RPMI7951 (cell line): ENCODE measurements at places on chromosomes 16 and 17.

DNA sequence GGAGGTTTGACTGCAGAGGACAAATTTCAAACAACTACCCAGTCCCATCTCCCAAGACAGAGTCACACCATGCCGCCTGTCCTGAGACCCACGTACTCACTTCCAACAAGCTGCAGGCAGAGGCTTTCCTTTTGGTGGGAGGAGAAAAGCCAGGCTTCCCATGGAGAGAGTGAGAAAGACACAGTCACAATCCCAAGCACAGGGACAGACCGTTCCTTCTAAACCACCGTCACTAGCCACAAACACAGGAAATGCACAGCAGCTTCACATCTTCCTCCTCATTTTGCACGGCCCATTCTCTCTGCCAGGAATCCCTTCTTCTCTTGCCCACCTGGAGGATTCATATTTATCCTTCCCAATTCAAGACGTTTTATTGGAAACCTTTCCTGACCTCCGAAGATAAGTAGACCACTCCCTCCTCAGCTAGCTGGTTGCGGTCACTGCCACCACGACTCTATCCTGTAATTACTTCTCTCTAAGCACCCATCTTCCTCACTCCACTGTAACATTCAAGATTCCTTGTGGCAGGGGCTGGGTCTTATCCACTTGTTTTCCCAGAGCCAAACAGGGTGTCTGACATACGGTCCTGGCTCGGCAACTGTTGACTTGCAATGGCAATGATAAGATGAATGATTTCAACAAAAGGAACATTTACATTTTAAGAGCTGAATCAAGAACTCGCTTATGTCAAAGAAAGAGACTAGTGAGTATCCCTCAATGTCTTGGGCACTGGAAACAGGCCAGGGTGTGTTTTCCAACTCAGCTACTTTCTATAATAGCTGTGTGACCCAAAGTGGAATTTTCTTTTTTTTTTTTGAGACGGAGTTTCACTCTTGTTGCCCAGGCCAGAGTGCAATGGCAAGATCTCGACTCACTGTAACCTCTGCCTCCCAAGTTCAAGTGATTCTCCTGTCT is 87.6 kb downstream of the XYLT1 start:
- DNase-seq = no peak

DNA sequence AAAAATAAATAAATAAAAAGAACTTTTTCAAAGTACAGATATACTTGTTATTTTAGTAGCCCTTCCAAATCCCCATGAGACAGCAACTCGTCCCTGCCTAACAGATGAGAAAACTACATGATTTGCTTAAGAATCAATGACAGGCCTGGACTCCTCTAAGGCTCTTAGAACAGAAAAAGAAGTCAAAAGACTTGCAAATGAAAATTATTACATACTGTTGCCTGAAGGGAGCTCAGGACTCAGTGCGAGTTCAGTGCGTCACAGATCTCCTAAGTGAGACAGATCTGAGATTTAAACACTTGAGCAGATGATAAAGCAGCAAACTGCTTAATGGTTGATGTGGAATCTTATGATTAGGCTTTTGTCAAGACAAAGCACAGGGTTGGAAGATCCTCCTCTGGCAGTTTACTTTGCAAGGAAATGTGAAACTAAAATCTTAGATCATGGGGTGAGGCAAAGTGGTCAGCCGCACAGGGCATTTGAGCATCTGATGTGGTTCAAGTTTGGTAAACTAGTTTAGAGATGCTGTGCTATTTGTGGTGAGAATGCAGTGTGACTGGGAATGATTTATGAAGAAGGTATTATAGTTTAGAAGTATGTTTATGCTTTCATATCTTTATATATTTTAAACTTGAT is 138.1 kb downstream of the TRIM37 start:
- peak; percentile 15 for DNase-seq

DNA sequence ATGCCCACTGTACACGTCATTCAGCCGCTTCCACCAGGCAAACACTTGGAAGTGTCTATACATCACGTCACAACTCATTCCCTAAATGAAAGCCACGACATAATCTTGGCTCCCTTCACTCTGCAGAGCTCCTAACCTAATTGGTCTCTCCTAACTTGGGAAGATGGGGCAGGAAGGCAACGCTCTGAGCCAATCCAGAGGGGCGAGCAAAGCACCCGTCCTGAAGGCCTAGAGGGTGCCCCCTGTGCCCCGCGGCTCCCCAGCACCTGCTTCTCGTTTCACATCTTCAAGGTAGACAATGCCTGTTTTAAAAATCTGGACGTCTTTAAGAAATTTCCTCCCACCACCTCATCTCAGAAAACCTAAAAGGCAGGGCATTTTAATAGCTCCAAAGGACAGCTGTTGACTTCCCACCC is 1.0 kb downstream of the CSNK2A2 start:
- DNase-seq = peak; percentile 21

GRCh38 chr17:9292561-9292941 is 271.2 kb downstream of the NTN1 start:
- no peak for DNase-seq

DNA sequence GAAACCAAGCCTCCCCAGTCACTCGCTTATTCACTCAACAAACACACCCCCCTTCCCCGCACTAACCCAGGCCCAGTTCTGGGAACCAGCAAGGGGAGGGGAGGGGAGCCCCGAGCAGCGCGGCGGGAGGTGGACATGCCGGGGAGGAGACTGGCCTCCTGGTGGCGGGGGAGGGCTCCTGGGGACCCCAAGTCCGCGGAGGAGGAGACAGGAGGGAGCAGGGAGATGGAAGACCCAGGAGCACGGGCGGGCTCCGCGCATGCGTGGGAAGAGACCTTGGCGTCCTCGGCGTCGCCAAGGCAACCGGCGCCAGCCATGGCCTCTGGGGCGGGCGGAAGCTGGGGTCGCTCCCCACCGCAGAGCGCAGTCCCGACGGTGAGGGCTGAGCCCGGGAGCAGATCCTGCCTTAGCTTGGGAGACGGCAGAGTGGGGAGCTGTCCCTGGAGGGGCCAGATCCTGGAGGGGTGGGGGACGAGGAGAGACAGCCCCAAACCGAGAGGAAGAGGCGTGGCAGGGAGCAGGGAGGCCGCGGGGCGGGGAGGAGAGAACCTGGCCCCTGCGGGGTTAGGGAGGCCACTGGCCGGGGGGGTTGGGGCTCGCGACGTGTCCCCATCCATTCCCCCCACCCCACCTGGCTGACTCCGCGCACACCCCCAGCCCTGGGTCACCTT is at the start of gene PRR29:
TSS of gene PRR29 (plus strand) at position 302 of the 671 bp plus-strand sequence. CDS start at position 316, 14 bp downstream.
- DNase-seq = peak; percentile 40

- no peak for DNase-seq
Measured at GRCh38 chr17:57939797-57940196, 15.4 kb downstream of the CUEDC1 start.

- no peak for DNase-seq
Measured at GRCh38 chr16:54935266-54935968, 4.8 kb downstream of the IRX5 start.

DNA sequence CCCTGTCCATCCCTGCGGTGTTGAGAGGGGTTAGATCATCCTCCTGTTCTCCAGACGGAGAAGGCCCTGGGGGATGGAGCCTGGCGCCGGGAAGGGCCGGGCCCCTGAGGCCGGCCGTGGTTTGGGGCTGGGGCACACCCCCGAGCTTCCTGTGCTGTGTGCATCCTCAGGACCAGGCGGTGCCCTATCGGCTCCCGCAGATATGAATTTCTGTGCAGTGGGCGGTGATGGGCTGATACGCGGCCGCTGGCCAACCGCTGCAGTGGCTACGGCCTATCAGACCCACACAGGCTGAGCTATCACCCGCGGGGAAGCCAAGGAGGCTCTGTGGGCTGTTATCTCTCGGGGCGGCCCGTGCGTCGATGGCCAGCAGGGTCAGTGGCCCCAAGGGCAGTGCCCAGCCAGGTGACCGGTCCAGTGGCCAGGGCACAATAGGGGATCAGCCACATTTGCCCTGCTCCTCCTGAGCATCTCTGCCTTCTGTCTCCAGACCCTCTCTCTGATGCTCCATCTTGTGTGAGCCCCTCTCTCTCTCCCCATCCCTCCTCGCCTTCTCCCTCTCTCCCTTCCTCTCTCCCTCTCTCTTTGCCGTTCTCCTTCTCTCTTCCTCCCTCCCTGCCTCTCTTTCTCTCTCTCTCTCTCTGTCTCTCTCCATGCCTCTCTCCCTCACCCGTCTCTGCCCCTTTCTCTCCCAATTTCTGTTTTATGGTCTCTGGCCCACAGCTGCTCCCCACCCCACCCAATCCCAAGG is 38.7 kb downstream of the ZFPM1 start:
- DNase-seq = no peak
